ENCODE measurements at places on chromosomes 5 and 9.

GRCh38 chr5:80554646-80555045, 15.4 kb downstream of the ANKRD34B start:
- no peaks in the 10 kb centered on the region for H3K4me1 ChIP-seq
- peaks cover 23% of the 10 kb centered on the region for H3K27me3 ChIP-seq
- H3K27ac ChIP-seq, result no peak overlapping the region
- no peak for DNase-seq

DNA sequence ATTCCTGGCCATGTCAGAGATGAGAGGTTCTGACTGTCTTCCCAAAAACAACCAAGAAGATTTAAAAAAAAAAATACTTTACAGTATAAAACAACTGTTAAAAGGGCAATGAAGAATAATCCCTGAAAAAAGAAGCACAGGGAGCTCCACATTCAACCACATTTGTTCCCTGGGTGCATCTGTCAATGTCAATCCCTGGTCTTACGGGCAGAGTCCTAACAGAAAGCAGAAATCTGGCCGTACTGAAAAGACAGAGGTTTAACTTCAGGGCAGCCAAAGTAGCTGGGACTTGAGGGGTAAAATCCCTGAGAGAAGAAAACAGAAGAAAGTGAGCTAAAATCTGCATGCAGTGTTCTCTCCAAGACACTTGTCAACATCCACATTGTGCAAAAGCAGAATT, 76.6 kb downstream of the RICTOR start:
- H3K4me3 ChIP-seq, result no peak overlapping the region
- H3K27me3 ChIP-seq, result no peaks in the 10 kb centered on the region
- H3K36me3 ChIP-seq, result peaks cover 45% of the 10 kb centered on the region
- H3K27ac ChIP-seq, result no peak overlapping the region
- DNase-seq, result no peak
- peaks cover 16% of the 10 kb centered on the region for H3K4me1 ChIP-seq

DNA sequence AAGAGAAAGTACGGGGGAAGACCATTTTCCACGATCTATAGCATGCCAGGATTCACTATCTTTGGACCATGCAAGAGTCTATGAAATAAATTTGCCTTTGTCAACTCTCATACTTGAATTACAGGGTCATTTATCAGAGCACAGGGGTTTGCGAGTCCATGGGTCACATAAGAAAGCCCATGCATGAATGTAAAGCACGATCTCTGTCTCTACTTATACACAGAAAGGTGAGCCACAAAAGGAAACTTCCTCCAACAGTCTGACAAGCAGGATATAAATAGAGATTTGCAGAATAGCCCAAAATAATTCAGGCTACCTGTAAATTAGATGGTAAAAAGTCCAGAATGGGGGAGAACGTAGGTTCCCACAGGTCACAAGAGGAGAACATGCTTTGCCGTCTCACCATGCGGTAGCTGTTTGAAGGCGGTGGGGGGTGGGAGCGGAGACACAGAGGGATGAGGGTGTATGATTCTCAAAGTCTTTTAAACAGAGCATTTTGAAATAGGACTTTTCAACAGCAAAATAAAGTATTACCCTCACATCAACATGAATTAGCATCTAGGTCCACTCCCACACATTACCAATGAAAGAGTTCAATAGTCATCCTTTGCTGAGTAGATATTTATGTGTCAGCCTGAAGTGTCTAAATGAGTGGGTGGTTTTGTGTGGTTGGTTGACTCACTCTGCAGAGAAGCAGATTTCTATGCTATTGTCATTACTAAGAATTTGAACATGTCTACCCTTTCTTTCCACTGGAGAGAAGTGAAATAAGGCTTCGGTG, 279.7 kb downstream of the EBF1 start:
- H3K4me3 ChIP-seq, result no peak overlapping the region
- peak overlapping the region; percentile 80 for H3K27ac ChIP-seq
- H3K27me3 ChIP-seq, result no peaks in the 10 kb centered on the region
- DNase-seq, result no peak
- peaks cover 55% of the 10 kb centered on the region for H3K4me1 ChIP-seq

DNA sequence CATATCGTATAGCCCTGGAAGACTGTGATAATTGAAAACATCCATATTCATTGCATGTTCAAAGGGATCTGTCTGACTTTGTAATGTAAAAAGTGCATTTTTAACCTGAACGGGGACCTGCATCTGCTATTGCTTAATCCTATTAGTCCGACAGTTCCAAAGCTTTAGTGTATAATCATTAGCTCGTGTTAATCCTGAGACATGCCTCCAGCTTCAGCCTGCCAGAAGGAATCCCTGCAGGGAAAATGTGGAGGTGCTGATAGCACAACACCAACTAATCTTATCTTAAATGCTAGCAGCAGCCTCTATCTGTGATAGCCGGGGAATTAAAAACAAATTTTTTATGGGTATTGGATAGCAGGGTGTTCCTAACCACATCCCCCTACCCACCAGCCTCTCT, 495.2 kb downstream of the TLE4 start:
- DNase-seq, result no peak
- H3K4me3 ChIP-seq, result no peak overlapping the region

DNA sequence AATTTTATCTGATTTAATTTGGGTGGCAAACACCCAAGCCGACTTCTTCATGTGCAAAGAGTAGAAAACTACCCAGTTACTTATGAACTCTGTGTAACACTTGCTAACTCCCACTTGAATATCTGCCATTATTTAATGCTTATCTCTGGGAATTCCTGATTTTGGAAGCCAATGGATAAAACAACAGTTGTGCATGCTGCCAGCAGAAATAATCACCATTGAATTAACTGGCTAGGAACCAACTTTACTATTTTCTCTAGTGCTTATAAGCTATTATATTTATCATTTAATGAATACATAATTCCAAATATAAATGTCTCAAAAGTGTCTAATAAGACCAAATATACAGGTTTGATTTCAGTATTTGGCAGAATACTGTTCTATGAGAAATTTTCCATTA, 85.7 kb downstream of the IZUMO3 start:
- no peaks in the 10 kb centered on the region for H3K36me3 ChIP-seq
- no peak overlapping the region for H3K27ac ChIP-seq
- H3K27me3 ChIP-seq, result no peaks in the 10 kb centered on the region

DNA sequence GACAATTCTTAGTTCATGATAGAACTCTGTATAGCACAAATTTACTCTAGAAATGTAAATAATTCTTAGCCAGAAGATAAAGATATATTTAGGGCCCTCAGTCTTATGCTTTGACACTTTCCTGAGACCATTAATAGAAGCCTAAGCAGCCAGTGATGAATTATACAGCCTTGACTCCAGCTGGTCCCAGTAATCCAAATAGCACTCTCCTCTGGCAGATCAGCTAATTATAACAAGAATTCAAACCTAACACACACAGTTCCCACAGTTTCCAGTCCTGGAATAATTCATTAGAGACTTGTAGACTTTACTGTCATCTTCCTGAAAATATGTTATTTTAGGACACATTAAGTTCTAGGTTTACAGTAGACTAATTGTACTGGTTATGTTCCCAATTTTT, 50.4 kb downstream of the SHOC1 start:
- H3K4me3 ChIP-seq, result no peak overlapping the region
- H3K27ac ChIP-seq, result no peak overlapping the region
- H3K4me1 ChIP-seq, result no peaks in the 10 kb centered on the region
- no peak for DNase-seq
- H3K27me3 ChIP-seq, result peaks cover 2% of the 10 kb centered on the region

- no peaks in the 10 kb centered on the region for H3K4me1 ChIP-seq
- no peaks in the 10 kb centered on the region for H3K36me3 ChIP-seq
- peaks cover 6% of the 10 kb centered on the region for H3K27me3 ChIP-seq
- no peak overlapping the region for H3K4me3 ChIP-seq
- DNase-seq, result no peak
These were observed 176.2 kb downstream of the COL23A1 start for GRCh38 chr5:178413988-178414387.

- H3K36me3 ChIP-seq, result peaks cover 10% of the 10 kb centered on the region
- no peak overlapping the region for H3K27ac ChIP-seq
- H3K4me3 ChIP-seq, result no peak overlapping the region
- no peaks in the 10 kb centered on the region for H3K27me3 ChIP-seq
These were observed 23.8 kb downstream of the RETREG1 start for GRCh38 chr5:16593013-16593412.

DNA sequence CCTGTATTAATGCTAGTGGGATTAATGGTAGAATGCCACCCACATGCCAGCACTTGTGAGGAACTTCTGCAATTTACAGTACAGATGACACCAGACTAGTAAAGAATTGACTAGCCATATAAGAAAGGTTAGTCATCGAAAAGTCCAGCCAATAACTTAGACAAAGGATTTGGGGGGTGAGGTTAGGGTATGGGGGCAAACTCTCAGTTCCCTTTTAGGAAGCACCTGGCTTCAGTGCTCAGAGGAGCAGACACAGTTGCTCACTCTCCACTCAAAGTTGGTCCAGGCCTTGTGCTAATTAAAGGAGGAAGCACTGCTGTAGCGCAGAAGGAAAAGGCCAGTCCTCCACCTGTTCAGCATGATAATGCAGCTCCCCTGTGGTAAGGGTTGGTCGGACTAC, 25.2 kb downstream of the TGFBR1 start:
- peaks cover 46% of the 10 kb centered on the region for H3K36me3 ChIP-seq
- peaks cover 84% of the 10 kb centered on the region for H3K4me1 ChIP-seq
- no peak for DNase-seq

DNA sequence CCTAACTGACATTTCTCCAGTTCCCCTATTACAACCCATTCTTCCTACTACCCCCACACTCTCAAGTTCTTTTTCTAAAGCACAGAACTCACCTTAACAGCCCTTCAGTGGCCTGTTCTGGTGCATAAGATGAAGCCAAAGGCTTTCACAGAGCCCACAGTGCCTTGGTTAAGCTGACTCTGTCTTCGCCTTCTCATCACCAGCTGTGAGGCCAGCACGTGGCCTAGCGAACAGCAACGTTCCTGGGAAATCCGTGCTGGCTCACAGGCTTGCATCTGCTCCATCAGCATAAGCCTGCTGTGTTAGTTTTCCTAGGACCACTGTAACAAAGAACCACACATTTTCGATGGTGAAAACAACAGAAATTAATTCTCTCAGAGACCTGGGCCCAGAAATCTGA, 67.9 kb upstream of the LPAR1 start:
- no peak overlapping the region for H3K4me3 ChIP-seq
- no peaks in the 10 kb centered on the region for H3K4me1 ChIP-seq
- H3K36me3 ChIP-seq, result no peaks in the 10 kb centered on the region
- H3K27me3 ChIP-seq, result no peaks in the 10 kb centered on the region

- peaks cover 91% of the 10 kb centered on the region for H3K4me1 ChIP-seq
- H3K27ac ChIP-seq, result peak overlapping the region; percentile 91
- no peaks in the 10 kb centered on the region for H3K27me3 ChIP-seq
- peak overlapping the region; percentile 35 for H3K4me3 ChIP-seq
- H3K36me3 ChIP-seq, result peaks cover 31% of the 10 kb centered on the region
These were observed 302.5 kb downstream of the MLLT3 start for GRCh38 chr9:20319641-20320337.

- no peaks in the 10 kb centered on the region for H3K27me3 ChIP-seq
- no peak for DNase-seq
- H3K36me3 ChIP-seq, result no peaks in the 10 kb centered on the region
These were observed 260.7 kb upstream of the KCNN2 start for GRCh38 chr5:114101153-114101552.

Data from activated T-helper 1 cell treated with anti-CD3 and anti-CD28 coated beads, Interleukin-12 subunit alpha, Interleukin-12 subunit beta, Interleukin-2, Interleukin-4 antibody, amounts not matched to agents 30 ng/mL and 10 ng/mL and 1 ng/mL, durations not matched to agents 14 hours and 24 hours and 36 hours (primary cell).